ENCODE measurements at places on chromosomes 16 and 17. TPM values are rescaled to one million over a fixed set of nuclear protein-coding genes. Genes with fewer than 3 reads are reported as not detected.
A peak's percentile ranks its signal among the peaks of the same experiment; 100 is the strongest.

DNA sequence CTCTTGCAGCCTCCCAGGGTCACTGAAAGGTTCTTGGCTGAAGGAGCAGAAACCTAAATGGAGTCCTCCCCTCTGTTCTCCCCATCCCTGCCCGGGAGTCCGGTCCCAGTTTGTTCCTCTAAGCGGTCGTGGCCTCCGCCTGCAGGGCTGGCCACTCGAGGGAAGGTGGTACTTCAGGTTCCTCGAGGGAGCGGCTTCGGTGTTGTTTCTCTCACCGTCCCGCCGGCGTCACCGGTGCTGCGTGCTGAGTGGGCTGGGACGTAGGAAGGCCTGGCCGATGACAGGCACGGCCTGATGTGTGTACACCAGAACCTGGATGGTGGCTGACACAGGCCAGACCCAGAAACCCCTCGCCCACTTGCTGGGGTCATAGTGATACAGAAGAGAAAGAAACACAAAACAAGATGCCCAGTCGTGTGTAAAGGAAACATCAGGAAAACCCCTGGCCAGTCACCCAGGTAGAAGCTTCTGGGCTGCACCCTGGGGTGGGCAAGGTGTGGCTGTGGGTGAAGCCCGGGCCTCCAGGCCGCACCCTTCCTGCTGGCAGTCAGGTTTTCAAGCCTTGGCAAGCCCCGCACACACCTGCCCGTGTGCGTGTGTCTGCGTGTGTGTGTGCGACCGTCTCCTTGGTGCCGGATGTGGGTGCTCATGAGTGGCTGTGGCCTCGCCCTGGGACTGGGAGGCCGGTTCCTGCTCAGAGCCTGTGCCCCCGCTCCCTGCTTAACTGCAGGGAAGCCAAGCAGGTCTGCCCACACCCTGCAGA lies 52.0 kb downstream of the BAIAP2 start:
- H3K27me3 ChIP-seq: no peaks in the 10 kb centered on the region
- no peak overlapping the region for H3K4me3 ChIP-seq
- DNase-seq: peak; percentile 20
- H3K36me3 ChIP-seq: no peaks in the 10 kb centered on the region
- H3K27ac ChIP-seq: peak overlapping the region; percentile 19

- no peak for DNase-seq
- H3K4me1 ChIP-seq: peaks cover 46% of the 10 kb centered on the region
- H3K27ac ChIP-seq: no peak overlapping the region
- peaks cover 27% of the 10 kb centered on the region for H3K36me3 ChIP-seq
- no peaks in the 10 kb centered on the region for H3K27me3 ChIP-seq
Measured at GRCh38 chr16:80746231-80746630, 58.2 kb downstream of the CDYL2 start.

GRCh38 chr17:60156746-60157145 lies 7.0 kb downstream of the CA4 start:
- no peak overlapping the region for H3K27ac ChIP-seq
- no peak overlapping the region for H3K4me3 ChIP-seq
- DNase-seq: no peak
- H3K4me1 ChIP-seq: peaks cover 2% of the 10 kb centered on the region
- H3K27me3 ChIP-seq: peaks cover 23% of the 10 kb centered on the region

CBX2 gene
- total RNA-seq: 4.6 TPM

PIK3R5 gene
- total RNA-seq: 77.6 TPM

GRCh38 chr16:89261691-89262563 lies 44.4 kb downstream of the ZNF778 start:
- no peak for DNase-seq
- H3K27me3 ChIP-seq: peaks cover 17% of the 10 kb centered on the region
- H3K4me3 ChIP-seq: no peak overlapping the region
- H3K36me3 ChIP-seq: peaks cover 9% of the 10 kb centered on the region
- H3K4me1 ChIP-seq: peaks cover 17% of the 10 kb centered on the region

CHST5 gene
- total RNA-seq: not detected

DNA sequence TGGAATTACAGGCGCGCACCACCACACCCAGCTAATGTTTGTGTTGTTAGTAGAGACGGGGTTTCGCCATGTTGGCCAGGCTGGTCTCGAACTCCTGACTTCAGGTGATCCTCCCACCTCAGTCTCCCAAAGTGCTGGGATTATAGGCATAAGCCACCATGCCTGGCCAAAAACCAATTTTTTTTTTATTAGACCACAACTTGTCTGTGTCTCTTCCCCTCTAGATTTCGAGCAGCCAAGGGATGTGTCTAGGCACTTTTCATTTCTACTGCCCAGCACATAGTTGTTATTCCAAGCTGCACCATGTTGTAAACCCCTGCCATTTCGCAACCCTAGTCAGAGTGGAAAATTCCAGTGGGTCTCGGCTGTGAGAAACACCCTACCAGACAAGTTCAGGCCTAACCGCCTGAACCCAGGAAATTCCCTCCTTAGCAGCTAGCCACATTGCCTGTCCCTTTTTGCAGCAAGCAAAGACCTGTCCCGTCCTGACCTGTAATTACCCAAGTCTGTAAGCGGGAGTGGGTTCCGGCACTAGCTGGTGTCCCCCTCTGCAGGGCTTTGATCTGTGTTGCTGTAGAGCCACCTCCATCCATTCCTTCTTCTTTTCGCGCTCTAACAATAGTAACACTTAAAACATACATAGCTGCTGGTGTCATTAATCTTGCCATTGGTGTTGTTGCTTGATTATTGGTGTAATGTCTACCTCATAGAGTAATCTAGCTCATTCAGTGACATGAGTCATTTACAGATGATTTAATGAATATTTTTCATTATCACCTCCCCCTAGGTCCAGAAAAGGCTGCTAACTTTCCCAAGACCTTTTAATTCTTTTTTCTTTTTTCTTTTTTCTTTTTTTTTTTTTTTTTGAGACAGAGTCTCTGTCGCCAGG lies 77.3 kb upstream of the ATF7IP2 start:
- H3K4me3 ChIP-seq: no peak overlapping the region
- H3K4me1 ChIP-seq: peaks cover 6% of the 10 kb centered on the region
- no peaks in the 10 kb centered on the region for H3K27me3 ChIP-seq

GRCh38 chr16:4137438-4137837 lies 21.2 kb upstream of the ADCY9 start:
- peaks cover 32% of the 10 kb centered on the region for H3K4me1 ChIP-seq
- H3K27ac ChIP-seq: peak overlapping the region; percentile 42
- peaks cover 13% of the 10 kb centered on the region for H3K27me3 ChIP-seq
- no peak for DNase-seq
- peaks cover 15% of the 10 kb centered on the region for H3K36me3 ChIP-seq

GRCh38 chr17:41547921-41548843 lies 20.1 kb upstream of the KRT19 start:
- DNase-seq: no peak
- H3K4me1 ChIP-seq: peaks cover 19% of the 10 kb centered on the region
- H3K27ac ChIP-seq: peak overlapping the region; percentile 80
- no peaks in the 10 kb centered on the region for H3K27me3 ChIP-seq
- H3K4me3 ChIP-seq: no peak overlapping the region

IRX6 gene
- total RNA-seq: not detected

- DNase-seq: no peak
- no peak overlapping the region for H3K27ac ChIP-seq
- H3K4me1 ChIP-seq: peaks cover 46% of the 10 kb centered on the region
Measured at GRCh38 chr17:39643271-39643670, 6.3 kb downstream of the STARD3 start.

DNA sequence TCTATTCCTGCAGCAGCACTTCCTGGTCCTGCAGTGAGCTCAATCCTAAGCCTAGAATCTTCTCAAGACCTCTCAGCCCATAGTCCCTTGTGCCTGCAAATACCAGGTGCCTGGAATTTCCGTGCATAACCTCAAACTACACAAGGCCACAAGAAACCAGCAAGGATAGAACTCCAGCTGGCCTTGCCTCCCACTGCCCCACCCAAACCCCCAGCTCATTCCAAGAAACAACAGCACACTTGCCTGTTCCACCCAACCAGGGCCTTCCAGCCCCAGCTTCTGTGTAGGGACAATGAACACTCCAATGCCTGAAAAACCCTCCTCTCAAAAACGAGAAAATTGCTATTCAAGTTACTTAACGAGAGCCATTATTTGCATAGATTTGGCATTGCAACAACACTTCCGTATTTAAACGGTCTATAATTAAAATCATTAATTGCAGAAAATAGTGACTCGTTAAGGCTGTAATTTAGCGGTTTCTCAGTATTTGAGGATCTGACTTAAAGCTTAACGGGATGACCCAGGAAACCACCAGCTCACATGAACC lies 147.0 kb downstream of the C16orf78 start:
- H3K36me3 ChIP-seq: no peaks in the 10 kb centered on the region
- H3K27me3 ChIP-seq: no peaks in the 10 kb centered on the region
- H3K27ac ChIP-seq: no peak overlapping the region
- no peaks in the 10 kb centered on the region for H3K4me1 ChIP-seq
- H3K4me3 ChIP-seq: no peak overlapping the region

DNA sequence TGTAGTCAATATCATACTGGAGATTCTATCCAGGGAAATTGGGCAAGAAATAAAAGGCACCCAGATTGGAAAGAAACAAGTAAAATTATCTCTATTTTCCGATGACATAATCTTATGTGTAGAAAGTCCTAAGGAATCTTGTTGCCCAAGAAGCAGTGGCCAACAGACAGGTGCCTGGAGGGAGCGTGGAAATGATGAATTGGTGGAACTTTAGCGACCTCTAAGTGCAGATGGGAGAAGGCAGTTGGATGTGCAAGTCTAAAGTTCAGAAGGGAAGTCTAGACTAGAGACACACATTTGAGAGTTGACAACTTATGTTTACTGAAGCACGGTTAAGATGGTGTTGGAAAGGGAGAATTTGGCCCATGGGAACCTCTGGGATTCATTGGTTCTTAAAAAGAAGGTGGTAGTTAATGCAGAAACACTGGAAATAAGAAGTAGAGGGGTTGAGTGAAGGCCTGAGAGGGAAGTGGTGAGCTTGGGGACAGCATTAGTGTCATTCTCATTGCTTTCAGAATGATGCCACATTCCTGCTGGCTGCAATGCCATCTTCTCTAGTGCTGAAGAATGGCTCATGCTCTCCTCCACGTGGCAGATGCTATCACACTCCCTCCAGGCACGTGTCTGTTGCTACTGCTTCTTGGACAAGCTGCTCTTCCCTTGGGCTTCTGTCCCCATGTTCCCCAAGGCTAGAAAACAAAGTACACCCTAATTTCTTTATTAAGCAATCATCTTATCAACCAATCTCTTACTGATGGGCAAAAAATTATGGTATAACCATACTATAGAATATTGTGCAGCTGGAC lies 24.0 kb downstream of the TAT start:
- no peaks in the 10 kb centered on the region for H3K4me1 ChIP-seq
- no peaks in the 10 kb centered on the region for H3K36me3 ChIP-seq
- no peak overlapping the region for H3K27ac ChIP-seq
- DNase-seq: no peak
- no peak overlapping the region for H3K4me3 ChIP-seq
- peaks cover 12% of the 10 kb centered on the region for H3K27me3 ChIP-seq

FAM117A gene
- 30.6 TPM for total RNA-seq

DNA sequence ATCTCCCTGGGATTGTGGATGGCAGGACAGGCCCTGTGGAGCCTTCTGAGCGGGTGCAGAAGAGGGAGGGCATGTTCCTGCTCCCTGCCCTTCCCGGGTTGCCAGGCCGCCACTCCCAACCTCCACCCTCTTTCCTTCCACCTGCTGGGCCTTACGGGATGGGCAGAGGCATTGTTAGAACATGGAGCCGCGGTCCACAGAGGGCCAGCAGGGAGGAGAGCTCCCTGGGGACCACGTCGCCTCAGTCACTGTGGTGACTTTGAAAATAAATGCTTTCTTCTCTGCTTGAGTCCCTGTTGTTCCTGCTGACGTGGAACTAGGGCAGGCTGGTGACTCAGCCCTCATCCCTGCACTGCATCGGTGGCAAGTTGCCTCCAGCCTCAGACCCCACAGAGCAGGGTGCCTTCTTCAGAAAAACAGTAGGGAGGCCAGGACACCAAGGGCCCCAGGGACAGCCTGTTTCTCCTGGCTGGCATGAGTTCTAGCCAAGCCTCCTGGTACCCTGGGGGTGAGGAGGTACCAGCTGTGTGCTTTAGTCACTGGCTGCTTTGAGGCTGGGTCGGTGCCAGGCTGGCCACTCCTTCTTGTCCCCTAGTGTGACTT lies 224.9 kb downstream of the SEC14L1 start:
- no peaks in the 10 kb centered on the region for H3K36me3 ChIP-seq
- H3K27me3 ChIP-seq: peaks cover 14% of the 10 kb centered on the region
- H3K27ac ChIP-seq: no peak overlapping the region
- DNase-seq: no peak
- peaks cover 53% of the 10 kb centered on the region for H3K4me1 ChIP-seq

All from activated CD4-positive, alpha-beta T cell treated with anti-CD3 and anti-CD28 coated beads, Interleukin-2, amount 10 ng/mL, durations not matched to agents 7 days and 5 days (primary cell).